ENCODE measurements at places on chromosomes 2 and 18.

DNA sequence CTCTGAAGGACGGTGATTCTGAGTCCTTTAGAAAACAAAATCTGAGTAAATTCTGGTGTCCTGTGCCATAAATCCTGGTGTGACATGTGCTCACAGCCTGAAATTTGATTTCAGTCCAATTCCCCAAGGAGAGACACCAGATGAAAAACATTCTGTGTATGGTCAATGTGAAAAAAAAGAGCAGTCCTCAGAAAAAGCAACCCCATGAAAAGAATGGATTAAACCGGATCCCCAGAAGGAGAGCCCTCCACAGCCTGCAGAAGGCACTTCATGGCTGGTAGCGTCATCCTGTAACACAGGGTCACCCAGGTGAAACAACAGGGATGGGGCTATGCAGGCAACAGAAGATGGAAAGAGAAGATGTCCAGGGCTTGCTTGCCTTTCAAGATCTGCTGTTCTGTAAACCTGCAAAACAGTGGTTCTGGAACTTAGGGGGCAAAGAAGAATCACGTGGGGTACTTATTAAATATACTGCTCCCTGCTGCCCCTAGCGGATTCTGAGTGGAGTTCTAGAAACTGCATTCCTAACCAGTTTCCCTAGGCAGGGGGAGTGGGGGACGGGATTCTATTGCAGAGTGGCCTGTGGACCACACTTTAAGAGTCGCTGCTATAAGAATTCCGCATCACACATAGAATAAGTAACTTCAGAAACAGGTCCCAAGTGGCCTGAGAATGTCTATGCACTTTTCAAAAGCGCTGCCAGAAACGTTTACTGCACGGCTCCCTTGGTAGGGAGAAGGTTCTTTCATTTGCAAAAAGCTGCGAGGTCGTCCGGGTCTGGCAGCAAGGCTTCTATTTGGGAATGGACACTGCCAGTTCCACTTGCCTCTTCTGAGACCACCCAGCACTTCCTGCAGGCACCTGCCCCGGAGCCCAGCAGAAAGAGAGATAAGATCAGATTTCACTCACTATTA, 118.9 kb upstream of the ARL5A start:
- DNase-seq, result no peak

DNA sequence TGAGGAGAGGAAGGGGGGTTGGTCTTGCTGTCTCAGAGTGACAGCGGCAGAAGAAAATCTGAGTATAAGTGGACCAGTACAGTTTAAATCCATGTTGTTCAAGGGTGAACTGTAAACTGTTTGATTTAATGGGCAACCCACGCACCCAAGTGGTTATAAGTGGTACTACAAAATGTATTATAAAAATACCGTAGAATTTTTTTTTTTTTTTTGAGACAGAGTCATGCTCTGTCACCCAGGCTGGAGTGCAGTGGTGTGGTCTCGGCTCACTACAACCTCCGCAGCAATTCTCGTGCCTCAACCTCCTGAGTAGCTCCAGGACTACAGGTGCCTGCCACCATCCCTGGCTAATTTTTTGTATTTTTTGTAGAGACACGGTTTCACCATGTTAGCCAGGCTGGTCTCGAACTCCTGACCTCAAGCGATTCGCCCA, 2.1 kb upstream of the CHCHD5 start:
- DNase-seq, result no peak

DNA sequence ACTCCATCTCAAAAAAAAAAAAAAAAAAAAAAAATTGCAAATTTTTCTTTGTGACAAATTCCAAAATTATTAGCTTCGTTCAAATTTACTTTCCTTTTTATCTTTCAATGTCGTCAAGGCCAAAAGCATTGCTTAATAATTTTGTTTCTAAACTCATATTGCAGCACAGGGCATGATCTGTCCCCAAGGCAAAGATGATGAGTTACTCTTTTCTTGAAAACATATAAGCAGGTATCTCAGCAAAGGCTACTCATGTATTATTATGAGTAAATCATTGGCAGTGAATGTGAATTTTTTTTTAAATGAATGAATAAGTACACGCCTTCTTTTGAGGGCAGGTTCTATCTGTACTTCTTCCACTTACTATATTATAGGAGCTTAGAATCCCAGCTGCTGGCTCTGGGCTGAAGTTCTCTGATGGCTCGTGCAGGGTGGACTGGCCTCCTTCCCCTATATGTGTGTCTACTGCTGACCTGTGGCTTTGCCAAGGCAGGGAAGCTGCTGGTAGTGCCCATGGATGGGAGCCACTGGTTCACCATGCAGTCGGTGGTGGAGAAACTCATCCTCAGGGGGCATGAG, at the start of gene UGT1A7:
Gene UGT1A7, plus strand, starts transcription at position 381 of the 579 bp plus-strand sequence. Its CDS starts 37 bp downstream, at position 418.
- DNase-seq, result no peak

DNA sequence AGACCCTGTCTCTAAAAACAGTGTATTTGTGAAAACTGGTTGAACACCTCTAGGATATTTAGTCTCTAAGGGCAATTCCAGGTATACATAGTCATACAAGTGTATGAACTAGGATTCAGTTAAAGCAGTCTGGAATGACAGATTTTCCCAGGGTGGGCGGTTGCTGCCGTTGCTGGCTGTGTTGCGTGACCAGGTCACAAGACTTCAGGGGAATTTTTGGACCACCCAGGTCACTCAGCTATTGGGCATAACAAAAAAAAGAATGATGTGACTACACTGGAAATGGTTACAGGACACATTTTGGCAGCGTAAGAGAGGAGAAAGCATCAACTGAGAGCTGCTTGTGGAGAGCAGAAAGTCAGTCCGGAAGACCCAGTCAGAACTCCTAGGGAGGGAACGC, 58.0 kb upstream of the ZBTB7C start:
- no peak for DNase-seq

DNA sequence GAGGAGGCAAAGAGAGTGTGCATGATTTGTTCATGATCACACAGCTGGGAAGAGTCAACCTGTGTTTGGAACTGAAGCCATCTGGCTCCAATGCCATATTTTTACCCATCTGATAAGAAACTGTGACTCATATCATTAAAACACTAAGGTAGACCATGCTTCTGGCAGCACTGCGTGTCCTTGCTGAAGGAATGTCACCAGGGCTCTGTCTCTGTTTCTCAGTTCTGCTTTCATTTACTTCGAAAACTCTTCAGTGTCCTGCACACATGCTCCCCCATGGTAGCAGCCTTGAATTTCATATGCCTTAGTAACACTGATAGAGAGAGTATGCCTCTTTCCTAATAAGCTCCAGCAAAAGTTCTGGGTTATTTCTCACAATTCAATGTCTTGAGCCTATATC, 830.4 kb downstream of the DCDC2C start:
- DNase-seq, result no peak

DNA sequence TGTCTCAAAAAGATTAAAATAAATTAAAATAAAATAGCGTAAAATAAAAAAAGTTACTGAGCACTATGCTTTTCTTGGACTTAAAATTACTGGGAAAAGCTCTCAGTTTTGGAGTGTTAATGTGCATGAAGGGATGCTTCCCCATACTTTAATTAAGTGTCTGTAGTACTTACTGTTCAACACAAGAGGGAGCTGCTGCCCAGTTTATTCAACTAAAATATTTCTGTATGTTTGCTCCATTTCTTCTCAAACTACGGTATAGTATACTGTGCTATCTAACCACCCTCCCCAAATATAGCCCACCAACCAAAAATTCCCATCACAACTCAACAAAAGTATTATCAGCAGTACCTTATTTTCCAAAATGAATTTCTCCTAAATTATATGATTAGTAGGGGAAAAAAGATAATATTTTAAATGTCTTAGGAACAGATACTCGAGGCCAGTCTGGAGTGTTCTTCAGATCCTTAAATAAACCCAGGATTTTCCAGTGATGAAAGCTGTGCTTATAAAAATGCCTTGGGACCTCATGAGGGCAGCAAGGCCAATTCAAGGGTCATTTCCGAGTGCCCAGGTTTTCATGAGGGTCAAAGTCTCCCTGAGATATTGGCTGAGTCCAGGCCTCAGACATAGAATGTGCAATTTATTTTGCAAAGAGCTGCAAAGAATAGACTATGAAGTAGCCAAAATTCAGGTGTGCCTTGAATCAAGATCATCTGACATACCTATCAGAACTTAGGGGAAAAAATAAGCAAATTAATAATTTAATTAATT, 64.1 kb downstream of the CHRNA1 start:
- no peak for DNase-seq

- no peak for DNase-seq
These were observed 249.4 kb upstream of the UBE2E3 start for GRCh38 chr2:180730976-180731375.

DNA sequence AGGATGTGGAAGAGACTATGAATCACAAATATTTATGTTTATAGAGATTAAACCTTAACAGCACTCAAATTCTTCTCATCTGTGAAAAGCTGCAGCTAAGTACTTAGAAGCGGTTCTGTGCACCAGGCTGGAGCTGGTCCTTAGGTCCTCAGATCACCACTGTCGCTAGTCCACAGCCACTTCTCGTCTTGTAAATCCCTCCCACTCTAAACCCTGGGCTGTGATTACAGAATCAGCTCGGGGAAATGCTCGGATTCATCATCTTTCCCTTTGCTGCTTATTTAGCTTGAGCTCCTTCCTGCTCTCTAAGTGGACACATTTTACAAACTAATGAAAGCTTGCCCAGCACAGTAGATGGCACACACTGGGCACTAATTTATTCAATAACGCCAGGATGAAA, 61.7 kb downstream of the RNF152 start:
- DNase-seq, result no peak

Measured in stimulated activated CD8-positive, alpha-beta memory T cell treated with anti-CD3 and anti-CD28 coated beads, Interleukin-15, amount 100 ng/mL, for 1 hour (primary cell).